ENCODE measurements at places on chromosomes 7 and 10.

DNA sequence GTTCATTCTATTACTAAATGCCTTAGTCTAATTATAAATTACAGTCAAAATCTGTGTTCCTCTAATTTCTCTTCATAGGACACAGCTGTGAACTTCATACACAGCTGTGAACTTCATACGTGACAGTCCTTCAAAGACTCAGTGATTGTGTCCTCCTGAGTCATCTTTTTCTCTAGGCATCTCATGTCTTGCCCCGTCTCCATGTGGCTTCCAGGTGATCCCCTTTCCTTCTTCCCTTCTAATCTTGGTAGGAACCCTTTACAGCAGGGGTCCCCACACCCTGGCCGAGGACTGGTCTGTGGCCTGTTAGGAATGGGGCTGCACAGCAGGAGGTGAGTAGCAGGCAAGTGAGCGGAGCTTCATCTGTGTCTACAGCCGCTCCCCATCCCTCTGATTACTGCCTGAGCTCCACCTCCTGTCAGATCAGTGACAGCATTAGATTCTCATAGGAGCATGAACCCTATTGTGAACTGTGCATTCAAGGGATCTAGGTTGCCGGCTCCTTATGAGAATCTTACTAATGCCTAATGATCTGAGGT lies 14.0 kb upstream of the EIF5AL1 start:
- no peak for DNase-seq

DNA sequence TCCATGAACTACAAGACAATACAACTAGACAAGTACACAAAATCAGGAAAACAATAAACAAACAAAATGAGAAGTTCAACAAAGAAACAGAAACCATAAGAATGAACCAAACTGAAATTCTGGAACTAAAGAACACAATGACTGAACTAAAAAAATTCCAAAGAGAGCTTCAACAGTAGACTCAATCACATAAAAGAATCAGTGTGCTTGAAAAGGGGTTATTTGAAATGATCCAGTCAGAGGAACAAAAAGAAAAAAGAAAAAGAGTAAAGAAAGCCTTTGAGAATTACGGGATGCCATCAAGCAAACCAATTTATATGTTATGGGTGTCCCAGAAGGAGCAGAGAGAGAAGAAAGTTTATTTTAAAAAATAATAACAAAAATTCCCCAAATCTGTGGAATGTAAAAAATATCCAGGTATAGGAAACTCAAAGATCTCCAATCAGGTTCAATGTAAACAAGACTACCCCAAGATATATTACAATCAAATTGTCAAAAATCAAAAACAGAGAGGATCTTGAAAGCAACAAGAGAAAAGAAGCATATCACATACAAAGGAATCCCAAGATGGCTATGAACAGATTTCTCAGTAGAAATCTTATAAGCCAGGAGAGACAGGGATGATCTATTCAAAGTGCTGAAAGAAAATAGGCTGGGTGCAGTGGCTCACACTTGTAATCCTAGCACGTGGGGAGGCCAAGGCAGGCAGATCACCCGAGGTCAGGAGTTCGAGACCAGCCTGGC lies 18.7 kb downstream of the COG5 start:
- no peak for DNase-seq

GRCh38 chr7:13524076-13524475 lies 465.4 kb downstream of the ETV1 start:
- DNase-seq = no peak

DNA sequence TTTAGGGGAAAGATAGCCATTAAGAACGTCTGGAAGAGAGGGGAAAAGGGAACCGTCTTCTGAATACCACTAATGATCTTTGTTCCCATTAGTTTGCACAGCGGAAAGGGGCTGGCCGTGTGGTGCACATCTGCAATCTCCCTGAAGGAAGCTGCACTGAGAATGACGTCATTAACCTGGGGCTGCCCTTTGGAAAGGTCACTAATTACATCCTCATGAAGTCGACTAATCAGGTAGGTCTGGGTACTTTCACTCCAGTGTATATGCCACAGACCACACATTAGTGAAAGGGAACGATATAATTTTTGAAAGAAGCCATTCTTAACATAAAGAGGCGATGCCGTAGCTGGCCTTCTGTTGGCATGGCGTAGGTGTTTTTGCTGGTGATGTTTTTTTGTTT lies 74.3 kb upstream of the PDCD4 start:
- DNase-seq = no peak

DNA sequence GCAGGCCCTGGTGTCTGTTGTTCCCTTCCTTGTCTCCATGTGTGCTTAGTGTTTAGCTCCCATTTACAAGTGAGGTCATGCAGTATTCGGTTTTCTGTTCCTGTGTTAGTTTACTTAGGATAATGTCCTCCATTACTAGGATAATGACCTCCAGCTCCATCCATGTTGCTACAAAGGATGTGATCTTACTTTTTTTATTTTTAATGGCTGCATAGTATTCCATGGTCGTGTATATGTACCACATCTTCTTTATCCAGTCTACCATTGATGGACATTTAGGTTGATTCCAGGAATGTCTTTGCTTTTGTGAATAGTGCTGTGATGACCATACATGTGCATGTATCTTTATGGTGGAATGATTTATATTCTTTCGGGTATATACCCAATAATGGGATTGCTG lies 333.4 kb downstream of the EXOC4 start:
- no peak for DNase-seq

DNA sequence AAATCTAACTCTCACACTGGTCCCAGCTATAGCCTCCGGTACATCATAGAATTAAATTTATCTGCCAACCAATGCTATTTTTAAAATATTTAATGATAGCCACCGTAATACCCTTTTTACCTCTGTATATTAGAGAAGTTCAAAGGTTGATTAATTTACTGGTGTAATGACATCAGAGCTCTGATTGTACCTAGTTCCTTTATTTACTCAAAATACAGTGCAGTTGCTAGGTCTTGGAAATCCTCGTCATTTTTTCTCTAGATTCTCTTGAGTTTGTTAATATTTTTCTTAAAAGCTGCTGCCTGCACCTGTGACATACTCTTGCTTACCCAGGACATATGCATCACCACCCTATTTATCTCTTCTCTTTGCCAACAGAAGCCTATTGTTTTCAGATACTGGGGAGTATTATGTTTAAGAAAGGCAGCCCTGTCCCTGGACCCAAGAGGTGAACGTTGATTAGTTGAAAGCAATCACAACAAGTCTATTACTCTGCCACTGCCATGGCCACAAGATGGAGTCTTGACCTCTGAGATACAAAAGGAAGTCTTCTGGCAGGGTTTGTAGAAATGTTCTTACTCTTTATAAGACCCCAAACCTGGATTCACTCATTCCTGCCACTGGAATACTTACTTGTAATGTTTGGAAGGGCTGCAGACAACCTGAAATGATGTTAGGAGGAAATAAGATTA lies 25.6 kb upstream of the TMEM26 start:
- no peak for DNase-seq

- DNase-seq = no peak
Observed at GRCh38 chr10:77744245-77744644, 106.6 kb upstream of the KCNMA1 start.

DNA sequence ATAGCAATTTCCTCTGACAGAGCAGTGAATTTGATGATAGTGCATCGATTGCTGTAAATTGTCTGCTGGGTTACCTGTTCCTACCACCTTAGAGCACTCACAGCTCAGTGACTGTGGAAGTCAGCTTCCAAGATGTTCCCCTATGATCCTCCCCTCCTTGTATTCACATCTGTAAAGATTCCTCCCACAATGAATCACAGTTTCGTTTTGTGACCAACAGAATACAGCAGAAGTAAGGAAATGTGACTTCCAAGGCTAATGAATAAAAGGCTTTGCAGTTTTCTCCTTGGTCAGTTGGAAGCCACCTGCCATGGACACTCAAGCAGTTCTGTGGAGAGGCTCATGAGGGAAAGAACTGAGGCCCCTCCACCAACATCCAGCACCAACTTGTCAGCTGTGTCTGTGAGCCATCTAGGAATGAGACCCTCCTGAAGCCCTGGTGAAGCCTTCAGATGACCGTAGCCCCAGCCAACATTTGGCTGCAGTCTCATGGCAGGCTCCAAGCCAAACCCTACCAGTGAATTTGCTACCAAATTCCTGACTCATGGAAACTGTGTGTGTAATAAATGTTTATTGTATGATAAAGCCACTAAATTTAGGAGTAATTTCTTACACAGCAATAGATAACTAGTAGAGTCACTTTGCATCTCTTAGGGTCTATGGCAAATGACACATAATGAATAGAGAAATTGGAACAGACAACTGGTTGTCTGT lies 309.5 kb upstream of the NPVF start:
- DNase-seq = no peak

Data from HCEC 1CT (cell line).